ENCODE measurements at places on chromosomes 7 and 10. TPM values are rescaled to one million over a fixed set of nuclear protein-coding genes. Genes with fewer than 3 reads are reported as not detected.

The NUDT13 gene
- total RNA-seq: 1.6 TPM

The TCF7L2 gene
- total RNA-seq: 6.7 TPM

The SMARCD3 gene
- total RNA-seq: 8.3 TPM

The ZNF92 gene
- total RNA-seq: 8.6 TPM

The TFR2 gene
- total RNA-seq: 51.7 TPM

The ADAM22 gene
- 7.0 TPM for total RNA-seq

The HOXA1 gene
- total RNA-seq: 0.27 TPM

The SPAM1 gene
- not detected for total RNA-seq

The OR6V1 gene
- not detected for total RNA-seq

The NRG3 gene
- total RNA-seq: not detected

The ELFN1 gene
- 0.27 TPM for total RNA-seq

The EN2 gene
- not detected for total RNA-seq

The MRLN gene
- not detected for total RNA-seq

The UNCX gene
- total RNA-seq: not detected

The VIPR2 gene
- total RNA-seq: 0.27 TPM

The SRRM3 gene
- under 0.01 TPM for total RNA-seq

The LRRC18 gene
- total RNA-seq: not detected

The GPR37 gene
- under 0.01 TPM for total RNA-seq

The CC2D2B gene
- under 0.01 TPM for total RNA-seq

The LRGUK gene
- total RNA-seq: 0.54 TPM

The LRMDA gene
- 32.6 TPM for total RNA-seq

The MIOS gene
- total RNA-seq: 40.1 TPM

The CXCL12 gene
- total RNA-seq: under 0.01 TPM

The SGCE gene
- under 0.01 TPM for total RNA-seq

The CCDC3 gene
- 0.54 TPM for total RNA-seq

The FBXL15 gene
- total RNA-seq: 21.8 TPM

The MRPL43 gene
- total RNA-seq: 81.6 TPM

The PTPN20 gene
- 1.6 TPM for total RNA-seq

The THSD7A gene
- 0.81 TPM for total RNA-seq

The MRPL32 gene
- total RNA-seq: 15.6 TPM

The LRRN3 gene
- total RNA-seq: under 0.01 TPM

The MICU1 gene
- 19.4 TPM for total RNA-seq

The STOX1 gene
- 0.54 TPM for total RNA-seq

The GDF2 gene
- total RNA-seq: not detected

The ADGRA1 gene
- total RNA-seq: not detected

The NOS3 gene
- 0.27 TPM for total RNA-seq

The OR2F1 gene
- total RNA-seq: not detected

The PHKG1 gene
- 1.1 TPM for total RNA-seq

The MBLAC1 gene
- total RNA-seq: 3.5 TPM

The DPP6 gene
- total RNA-seq: 0.27 TPM

The PNLIPRP1 gene
- total RNA-seq: not detected

The WNT8B gene
- total RNA-seq: not detected

The STAG3 gene
- 0.81 TPM for total RNA-seq

The LLCFC1 gene
- total RNA-seq: not detected

All from hematopoietic multipotent progenitor cell (in vitro differentiated cells).